CD4-positive, alpha-beta T cell treated with Interleukin-4 for 4 hours (primary cell): ENCODE measurements at places on chromosomes 1 and 21.

DNA sequence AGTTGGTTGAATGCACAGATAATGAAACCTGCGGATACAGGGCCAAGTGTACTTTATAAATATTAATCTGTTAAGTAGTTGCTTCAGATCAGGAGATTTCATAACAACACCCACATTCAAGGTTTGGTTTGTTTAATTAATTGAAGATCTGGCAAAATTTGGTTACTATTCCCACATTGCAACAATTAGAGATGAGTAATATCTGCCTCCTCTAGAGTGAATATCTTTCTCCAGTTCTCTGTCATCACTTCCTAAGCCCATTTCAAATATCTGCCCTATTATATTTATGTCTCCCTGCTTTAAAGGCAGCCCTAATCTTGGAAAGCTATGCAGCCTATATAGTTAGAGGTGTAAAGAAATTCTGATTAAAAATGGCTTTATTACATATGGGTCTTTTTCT, 61.4 kb downstream of the PPP2R5A start:
- DNase-seq, result no peak

DNA sequence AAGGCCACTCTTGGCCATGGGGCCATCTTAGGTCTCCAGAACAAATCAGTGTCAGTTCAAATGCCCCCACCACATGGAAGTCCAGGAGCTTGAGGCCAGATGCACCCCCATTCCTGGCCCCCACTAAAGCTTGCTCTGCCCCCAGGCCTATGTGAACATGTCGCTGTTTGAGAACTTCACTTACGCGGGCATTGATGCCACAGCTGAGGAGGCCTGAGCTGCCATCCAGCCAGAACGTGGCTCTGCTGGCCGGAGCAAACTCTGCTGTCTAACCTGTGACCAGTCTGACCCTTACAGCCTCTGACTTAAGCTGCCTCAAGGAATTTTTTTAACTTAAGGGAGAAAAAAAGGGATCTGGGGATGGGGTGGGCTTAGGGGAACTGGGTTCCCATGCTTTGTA, 15.1 kb upstream of the MPL start:
- no peak for DNase-seq

- no peak for DNase-seq
Measured at GRCh38 chr21:15671188-15671587, 58.6 kb upstream of the USP25 start.

- no peak for DNase-seq
Measured at GRCh38 chr1:7221826-7222694, 436.8 kb downstream of the CAMTA1 start.

DNA sequence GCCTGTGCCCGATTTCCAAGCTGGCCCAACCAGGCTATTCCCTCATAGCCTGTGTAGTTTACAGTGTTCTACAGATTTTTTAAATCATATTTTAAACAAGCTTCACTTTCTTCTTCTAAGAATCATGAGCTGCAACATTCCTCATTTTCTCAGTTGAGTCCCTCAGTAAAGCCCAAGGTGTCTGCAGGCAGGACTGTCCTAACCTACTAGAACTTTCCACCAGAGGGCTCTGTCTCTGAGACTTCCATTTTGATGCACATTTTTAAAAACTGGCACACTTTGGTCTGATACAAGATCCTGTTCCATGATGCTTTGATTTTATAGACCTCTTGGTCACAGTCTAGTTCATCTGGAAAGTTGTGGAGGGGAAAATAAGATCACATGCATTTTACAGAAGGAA, 21.6 kb upstream of the SLAMF6 start:
- DNase-seq, result peak; percentile 65

DNA sequence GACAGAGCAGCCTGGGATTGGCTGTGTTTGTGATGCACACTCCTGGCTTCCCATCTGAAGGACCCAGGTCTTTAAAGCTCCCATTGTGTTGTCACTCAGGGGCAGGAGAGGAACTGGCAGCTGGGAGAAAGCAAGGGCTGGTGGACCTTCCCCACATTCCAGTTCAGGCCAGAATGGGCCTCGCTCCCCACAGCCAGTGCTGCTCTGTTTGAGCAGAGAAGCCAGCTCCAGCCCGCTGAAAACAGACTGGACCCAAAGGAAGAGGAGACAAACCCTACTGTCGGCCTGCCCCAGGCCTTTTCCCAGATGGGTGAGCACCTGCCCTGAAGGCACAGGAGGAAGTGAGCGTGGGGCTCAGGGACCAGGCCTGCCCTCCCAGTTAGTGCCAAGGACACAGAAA, 499.4 kb downstream of the NPHP4 start:
- DNase-seq, result no peak

- DNase-seq, result no peak
Measured at GRCh38 chr21:46207920-46208591, 20.5 kb downstream of the LSS start.
